ENCODE measurements at places on chromosomes 13 and 19.

DNA sequence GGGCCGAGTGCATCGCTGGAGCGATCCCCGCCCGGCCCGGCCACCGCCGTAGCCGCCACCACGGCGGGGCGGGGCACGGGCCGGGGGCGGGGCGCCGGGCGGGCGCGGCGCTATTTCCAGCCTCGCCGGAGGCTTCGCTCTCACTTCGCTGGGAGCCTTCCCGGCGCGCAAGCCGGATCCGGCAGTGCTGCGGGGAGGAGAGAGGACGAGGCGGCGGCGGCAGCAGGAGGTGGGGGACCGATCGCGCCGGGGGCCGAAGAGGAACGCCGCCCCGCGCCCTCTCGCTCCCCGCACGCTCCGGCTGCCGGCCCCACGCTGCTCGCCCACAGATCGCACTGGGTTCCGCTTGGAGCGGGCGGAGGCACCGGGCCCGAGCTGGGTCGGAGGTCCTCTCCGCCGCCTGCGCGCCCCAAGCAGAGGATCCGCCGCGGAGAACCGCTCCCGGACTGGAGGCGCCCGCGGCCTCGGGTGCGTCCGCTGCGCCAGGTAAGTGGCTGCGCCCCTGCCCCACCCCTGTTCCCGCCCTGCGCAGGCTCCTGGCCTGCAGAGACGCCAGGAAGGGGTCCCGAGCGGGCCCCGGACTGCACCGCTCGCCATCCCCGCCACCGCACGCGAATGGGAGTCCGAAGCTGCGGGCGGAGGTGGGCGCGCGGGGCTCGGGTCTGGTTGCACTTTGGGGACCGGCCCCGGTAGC lies at the start of gene CHST8:
TSS of gene CHST8 (plus strand) at position 143 of the 694 bp plus-strand sequence. CDS start 67,309 bp downstream, outside the sequence.
- no peak for DNase-seq

DNA sequence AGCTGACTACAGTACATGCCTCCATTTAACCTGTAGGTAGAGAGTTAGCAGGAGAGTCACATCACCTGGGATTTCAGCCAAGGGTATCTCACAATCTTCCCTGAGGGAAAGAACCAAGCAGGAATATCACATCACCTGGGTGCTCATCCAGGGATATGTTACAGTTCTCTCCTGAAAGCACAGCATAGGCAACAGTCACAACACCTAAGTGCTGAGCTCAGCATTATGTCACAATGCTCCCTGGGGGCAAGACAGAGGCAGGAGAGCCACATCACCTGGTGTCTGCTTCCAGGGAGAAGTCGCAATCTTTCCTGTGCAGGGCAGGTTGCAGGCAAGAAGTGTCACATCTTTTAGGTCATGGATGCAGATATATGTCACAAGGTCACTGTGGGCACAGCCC lies 9.4 kb upstream of the ZNF91 start:
- no peak for DNase-seq

DNA sequence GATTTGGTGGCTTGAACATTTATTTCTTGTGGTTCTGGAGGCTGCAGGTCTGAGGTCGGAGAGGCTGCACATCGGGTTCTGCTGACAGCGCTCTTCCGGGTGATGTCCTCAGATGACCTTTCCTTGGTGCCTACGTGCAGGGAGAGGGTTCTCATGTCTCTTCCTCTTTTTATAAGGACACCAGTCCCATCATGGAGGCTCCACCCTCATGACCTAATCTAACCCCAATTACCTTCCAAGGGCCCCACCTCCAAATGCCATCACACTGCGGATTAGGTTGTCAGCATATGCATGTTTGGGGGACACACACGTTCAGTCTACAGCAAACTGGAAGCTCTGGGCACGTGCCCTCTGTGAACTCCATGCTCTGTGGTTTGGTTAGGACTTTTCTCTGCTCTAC lies 338.6 kb downstream of the FGF9 start:
- no peak for DNase-seq

DNA sequence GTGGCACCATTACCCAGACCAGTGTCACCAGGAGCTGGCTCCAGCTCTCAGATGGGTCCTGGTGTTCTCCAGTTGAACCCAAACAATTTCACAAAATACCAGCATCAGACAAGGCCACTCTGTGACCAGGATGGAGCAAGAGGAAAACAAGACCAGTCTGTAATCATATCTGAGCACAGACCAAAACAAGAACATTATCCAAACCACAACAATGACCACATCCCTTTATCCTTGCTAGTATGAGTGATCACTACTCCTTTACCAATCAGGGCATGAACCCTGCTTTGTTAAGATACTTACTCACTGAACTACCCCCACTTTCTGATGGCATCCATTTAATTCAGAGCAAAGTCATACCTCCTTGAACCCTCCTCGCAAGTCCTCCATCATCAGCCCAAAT lies 145.9 kb downstream of the NUFIP1 start:
- DNase-seq: no peak

GRCh38 chr19:50784710-50785109 lies 5.5 kb upstream of the ACP4 start:
- no peak for DNase-seq

GRCh38 chr13:103002279-103002678 lies 63.9 kb downstream of the SLC10A2 start:
- DNase-seq: no peak

DNA sequence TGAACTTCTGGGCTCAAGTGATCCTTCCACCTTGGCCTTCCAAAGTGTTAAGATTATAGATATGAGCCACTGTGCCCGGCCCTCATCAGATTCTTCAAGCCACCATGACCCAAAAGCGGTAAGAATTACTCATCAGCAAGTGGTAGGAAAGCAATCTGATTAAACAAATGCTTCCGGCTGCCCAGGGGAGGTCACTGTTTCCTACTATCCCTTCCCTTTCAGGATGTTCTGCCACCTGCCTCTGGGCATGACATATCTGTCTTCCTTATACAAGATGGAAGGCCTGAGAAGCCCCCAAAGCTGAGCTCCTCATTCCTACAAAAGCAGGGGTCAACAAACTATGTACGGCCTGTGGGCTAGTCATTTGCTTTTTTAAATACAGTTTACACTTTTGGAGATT lies 7.0 kb downstream of the ABHD8 start:
- no peak for DNase-seq

- no peak for DNase-seq
Measured at GRCh38 chr13:20405691-20406090, 120.0 kb downstream of the CRYL1 start.

GRCh38 chr13:29758531-29759114 lies 91.8 kb downstream of the UBL3 start:
- DNase-seq: no peak

DNA sequence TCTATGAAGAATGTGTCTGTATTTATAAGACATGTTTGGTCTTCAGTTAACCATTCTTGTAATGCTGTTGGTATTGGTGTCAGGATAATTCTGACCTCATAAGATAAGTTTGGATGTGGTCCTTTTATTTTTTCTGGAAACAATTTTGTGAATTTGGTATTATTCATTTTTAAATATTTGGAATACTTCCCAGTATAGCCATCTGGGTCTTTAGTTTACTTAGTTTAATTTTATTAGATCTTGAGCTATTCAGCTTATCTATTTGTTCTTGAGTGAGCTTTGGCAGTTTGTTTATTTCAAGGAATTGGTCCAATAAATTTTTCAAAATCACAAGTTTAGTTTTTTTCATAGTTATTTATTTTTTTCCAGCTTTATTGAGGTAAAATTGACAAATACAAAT lies 335.4 kb upstream of the PCDH20 start:
- DNase-seq: no peak

- DNase-seq: peak; percentile 79
Measured at GRCh38 chr19:1248786-1249297, 459 bp downstream of the MIDN start.

GRCh38 chr13:24223341-24224231 lies 63.1 kb downstream of the SPATA13 start:
- no peak for DNase-seq

DNA sequence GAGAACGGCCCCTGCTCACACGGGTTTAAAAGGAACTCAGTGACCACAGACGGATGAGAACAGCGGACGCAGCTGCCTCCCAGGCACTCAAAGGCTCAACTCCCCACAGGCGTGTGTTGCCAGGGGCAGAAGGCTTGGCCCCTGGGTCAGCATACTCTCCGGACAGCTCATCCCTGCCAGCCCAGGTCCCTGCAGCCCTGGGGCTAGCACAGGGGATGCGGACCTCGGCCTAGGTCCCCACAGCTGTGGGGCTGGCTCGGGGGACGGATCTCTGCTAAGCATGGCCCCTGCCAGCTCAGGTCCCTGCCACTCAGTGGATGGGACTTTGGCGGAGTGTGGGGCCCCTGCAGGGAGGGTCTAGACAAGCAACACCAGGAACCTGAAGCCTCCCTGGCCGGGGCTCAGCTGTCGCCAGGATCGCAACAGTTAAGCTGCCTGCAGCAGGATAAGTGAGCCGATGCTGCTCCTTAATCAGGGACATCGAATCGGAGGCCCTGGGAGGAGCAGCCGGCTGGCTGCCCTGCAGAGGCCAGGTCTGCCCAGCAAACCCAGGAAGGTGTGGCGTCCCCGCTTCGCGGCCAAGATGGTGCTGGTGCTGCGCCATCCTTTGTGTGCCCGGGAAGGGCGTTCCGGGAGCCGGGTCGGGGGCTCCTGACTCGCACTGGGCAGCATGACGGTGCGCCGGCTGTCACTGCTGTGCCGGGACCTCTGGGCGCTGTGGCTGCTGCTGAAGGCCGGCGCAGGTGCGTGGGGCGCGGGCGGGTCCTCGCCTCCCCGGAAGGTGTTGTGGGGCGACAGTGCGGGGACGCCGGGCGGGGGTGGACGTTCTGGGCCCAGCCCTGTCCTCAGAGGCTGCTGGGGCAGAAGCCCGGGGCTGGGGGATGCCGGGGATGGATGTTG lies 32.5 kb downstream of the MCF2L start:
- no peak for DNase-seq

DNA sequence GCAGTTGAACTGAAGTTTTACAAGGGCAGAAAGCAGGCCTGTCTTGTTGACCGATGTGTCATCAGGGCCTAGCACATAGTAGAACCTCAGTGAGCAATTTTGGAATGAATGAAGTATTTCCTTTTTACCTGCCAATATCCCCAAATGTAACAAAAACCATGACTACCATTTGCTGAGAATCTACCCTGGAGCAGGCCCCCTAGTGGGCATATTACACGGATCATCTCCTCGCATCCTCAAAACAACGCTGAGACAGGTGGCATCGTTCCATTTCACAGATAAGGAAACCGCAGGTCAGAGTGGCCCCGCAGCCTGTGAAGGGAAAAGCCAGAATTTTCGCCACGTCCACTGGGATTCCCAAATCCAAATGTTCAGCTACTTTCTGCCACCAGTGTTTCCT lies 77.9 kb downstream of the CACNA1A start:
- DNase-seq: no peak

- no peak for DNase-seq
Measured at GRCh38 chr13:113749507-113749906, 9.5 kb upstream of the TMEM255B start.
